ENCODE measurements at places on chromosomes 5 and 9.

DNA sequence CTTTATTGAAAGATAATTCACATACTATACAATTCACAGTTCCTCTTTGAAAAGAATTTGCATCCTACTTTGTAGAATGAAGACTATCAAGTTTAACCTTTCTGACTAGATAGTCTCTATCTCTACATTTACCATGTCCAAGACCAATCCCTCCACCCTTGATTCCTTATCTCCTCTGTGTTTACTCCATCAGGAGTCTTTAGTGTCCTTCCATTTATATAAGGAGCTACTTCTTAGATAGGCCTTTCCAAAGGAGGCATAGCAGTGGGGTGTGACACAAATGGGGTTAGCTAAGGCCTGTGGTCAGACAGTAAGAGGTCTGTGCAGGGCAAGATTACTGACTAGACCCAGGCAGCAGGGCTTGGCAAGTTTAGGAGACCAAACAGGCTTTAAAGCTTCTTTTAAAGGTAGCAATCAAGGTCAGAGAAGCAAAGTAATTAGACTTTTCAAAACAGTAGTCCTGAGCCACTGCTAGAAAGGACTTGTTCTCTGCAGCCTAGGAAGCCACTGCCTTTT, 11.1 kb upstream of the DMXL1 start:
- no peak for DNase-seq

GRCh38 chr9:123335986-123336329, 20.0 kb upstream of the CRB2 start:
- no peak for DNase-seq

GRCh38 chr9:133233681-133234432, 24.8 kb upstream of the OBP2B start:
- DNase-seq: no peak

GRCh38 chr9:36194326-36195000, 3.7 kb downstream of the CLTA start:
- DNase-seq: no peak

- no peak for DNase-seq
Measured at GRCh38 chr9:127336086-127336485, 60.9 kb upstream of the SLC2A8 start.

- DNase-seq: no peak
Measured at GRCh38 chr5:139666551-139666950, 18.4 kb downstream of the CXXC5 start.

DNA sequence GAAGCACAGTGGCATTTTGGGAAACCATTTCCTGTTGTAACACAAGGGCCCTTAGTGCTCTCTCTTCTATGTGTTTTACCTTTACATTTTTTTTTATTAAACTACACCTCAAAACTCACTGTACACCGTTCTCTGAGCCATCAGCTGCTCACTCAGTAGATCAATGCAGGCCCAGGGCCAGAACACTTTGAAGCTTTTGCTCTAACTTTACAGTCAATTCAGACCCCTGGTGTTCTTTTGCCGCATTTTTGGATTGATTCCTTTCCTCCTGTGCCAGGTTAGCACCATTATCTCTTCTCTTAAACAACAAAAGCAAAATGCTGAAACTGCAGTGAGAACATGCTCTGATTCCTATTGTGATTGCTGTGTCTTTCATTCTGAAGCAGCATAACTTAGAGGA, 269.8 kb upstream of the RGMB start:
- DNase-seq: no peak

DNA sequence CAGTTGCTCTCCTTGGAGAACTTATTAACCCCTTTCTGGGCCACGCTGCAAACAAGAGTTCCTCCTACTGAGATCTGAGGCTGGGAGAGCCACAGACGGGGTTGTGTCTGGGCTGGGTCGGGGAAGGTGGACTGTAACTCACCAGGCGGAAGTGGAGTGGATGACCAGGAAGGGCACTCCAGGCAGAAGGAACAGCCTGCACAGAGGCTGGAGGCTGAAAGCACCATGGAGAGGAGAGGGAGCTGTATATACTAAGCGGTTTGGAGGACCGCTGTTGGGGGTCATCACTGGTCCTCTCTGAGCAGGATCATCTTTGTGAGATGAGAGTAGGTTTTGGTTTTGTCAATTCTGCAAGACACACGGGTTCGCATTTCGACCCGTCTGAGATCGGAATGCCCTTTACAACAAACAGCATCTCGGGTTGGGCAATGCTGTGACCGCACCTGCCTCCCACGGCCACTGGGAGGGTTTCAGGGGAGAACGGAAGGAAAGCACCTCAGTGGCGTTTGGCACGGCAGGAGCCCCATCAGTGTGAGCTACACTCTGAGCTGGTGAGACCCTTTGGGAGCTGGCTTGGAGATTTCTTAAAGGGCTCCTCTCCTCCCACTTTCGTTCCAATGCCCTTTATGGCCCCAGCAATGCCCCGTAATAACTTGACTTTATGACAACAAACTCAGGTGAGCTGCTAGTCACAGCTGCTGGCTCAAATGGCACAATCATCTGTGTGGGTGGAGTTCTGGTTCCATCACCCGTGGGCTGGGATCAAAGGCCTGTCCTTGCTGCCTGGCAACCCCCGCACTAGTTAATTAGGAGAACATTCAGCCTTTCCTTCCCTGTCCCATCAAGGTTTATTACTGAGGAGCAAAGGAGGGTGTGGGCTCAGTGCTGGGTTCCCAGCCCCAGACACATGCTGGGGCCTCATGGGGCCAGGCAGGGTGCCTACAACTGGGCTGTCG, 18.7 kb upstream of the NEURL1B start:
- no peak for DNase-seq

DNA sequence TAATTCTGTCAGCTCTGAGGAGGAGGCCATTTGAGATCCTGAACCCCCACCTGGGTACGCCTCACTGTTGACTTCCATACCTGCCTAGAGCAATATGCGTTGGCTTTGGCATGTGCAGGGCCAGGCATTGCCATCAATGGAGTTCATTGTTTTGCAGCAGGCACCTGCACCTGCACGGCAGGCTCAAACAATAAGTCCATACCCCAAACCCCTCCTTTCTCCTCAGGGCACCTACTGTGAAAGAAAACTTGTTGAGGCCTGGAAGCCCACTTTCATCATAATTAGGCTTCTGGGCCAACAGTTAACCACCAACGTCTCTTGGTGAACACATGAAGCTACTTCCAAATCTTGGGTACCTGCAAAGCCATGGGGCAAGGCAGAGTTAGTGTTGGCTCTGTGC, 238.7 kb downstream of the NFIB start:
- DNase-seq: no peak

- DNase-seq: no peak
Measured at GRCh38 chr5:178186427-178186826, 744 bp downstream of the GMCL2 start.

DNA sequence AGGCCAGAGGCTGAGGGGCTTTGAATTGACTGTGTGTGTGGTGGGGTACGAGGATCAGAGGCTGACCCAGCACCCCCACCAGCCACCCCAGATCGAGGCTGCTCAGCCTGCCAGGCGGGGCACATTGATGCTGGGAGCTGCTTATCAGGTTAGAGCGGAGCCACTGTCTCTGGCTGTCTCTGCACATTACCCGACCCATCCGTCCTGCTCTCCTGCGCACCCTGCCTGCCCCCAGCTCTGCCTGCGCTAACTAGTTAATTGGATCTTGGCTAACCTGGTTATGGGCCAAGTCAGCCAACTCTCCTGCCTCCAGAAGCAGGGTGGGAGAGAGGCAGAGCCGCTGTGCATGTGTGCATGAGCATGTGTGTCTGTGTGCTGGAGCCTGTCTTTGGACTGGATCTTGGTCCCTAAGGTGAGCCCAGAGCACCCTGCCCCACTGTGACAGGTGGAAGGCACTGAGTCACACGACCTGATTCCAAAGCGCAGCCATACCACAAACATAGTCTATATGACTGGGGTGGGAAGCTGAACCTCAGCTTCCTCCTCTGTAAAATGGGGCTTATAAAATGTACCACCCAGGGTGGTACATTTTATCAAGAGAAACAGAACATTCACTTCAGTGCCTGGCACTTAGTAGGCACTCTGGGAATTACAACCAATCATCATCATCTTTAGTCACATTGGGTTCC, 39.7 kb downstream of the PCDH1 start:
- DNase-seq: no peak

Data from CD4-positive, alpha-beta T cell (primary cell).